ENCODE measurements at places on chromosomes 2 and 18.

GRCh38 chr2:101698014-101698843 lies 722 bp downstream of the MAP4K4 start:
- DNase-seq: no peak

- no peak for DNase-seq
These were observed 426.7 kb downstream of the SETBP1 start for GRCh38 chr18:45107425-45107824.

DNA sequence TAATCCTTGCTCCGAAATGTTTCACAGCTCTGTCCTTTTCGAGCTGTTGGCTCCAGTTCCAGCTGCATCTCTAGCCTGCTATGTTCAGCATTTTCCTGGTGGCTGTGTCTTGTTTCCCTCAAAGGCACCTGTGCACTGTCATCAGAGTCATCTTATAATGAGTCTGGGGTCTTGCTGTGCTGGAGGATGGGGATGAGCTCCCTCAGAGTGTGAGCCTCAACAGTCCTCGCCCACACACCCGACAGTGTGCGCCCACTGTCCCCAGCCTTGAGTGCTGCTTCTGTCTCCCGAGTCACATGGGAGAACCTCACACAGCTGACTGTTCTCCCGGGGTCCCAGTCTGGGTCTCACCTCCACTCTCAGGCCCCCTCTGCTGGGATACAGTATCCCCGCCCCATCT lies 25.4 kb downstream of the SPP2 start:
- DNase-seq: no peak

GRCh38 chr2:151931756-151932155 lies 103.5 kb upstream of the ARL5A start:
- no peak for DNase-seq

- peak; percentile 55 for DNase-seq
These were observed 48.5 kb upstream of the CAB39 start for GRCh38 chr2:230664128-230664527.

GRCh38 chr2:211093743-211094303 lies 537.4 kb downstream of the CPS1 start:
- DNase-seq: no peak

GRCh38 chr2:152292991-152293390 lies 42.0 kb upstream of the FMNL2 start:
- DNase-seq: no peak

- no peak for DNase-seq
These were observed 1.0 kb upstream of the ZEB2 start for GRCh38 chr2:144520756-144521487.

- DNase-seq: no peak
These were observed 56.3 kb downstream of the EPAS1 start for GRCh38 chr2:46353509-46353908.

DNA sequence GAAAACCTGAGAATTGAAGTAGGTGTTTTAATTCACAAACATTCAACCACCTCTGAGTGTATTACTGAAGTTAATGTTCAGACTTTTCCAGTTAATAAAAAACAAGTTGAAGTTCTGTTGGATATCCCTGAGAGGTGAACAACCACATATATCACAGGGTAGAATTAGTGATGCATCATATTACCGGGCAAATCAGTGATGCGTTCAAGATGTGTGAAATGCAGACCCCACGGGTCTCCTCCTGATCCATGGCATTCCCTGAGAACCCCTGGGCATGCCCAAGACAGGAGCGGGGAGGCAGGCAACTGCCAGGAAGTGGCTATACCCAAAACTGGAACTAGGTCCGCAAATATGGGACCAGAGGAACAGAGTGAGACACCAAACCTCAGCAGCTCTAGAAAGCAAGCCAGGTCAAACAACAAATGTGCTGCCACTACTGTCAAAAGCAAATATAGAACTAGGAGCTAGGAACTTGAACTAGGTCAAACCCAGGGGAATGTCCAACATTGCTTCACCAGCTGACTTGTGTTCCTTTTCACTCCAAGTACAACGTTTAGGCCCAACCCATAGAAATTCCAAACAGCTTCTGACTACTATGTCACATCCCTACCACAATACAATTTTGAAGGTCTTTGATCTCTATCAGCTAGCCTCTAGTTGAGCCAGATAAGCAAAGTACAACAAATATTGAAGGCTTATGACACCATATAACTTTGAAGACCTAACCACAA lies 20.2 kb downstream of the PSTPIP2 start:
- DNase-seq: no peak

DNA sequence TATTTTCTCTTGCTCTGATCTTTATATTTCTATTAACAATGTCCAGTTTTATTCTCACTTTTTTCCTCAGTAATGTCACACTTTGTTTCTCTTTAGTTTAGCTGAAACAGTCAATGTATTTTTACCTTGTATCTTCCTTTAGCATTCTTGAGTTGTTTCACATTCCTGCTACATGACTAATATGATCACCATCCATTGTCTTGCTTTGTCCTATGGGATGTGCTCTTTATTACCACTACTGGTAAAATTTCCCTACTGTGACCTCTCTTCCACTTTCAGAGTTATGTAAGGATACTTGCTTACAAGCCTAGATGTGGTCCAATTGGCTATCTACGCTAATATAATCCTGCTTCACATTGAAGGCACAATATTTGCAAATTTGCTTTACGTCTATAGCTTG lies 457.9 kb downstream of the PIK3C3 start:
- DNase-seq: no peak

DNA sequence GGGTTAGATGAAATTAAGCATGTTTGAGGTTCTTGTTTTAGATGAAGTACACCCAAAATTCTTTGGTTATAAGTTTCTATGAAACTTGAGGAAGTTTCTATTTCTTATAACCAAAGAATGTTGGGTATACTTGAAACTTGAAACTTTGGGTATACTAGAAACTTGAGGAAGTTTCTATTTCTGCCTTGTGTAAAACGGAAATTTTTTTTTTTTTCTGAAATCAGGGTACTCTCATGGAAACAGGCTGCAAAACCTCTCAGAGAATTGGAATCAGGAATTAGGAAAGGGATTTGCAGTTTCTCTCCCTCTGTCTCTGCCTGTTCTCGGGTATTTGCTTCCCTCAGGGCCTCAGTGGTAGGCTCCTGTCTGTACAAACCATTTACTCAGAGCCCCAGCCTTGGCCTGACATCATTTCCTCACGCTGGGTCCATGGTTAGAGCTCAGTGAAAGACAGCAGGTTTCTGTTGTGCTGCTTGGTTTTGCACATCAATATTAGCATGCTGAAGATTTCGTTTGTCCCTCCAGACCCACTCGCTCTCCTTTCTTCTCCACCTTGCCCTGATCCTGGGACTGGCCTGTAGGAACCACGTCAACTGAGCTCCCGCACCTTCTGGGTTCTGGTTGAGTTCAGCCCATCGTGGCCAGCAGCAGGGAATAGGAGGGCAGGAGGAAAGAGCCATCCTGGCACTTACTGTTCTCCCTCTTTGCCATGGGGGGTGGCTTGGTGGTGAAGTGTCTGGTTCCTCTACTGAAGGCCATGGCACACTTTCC lies 106.4 kb downstream of the POLR1A start:
- peak; percentile 51 for DNase-seq

- DNase-seq: no peak
These were observed 46.4 kb downstream of the INSIG2 start for GRCh38 chr2:118134650-118135049.

GRCh38 chr2:127588241-127588640 lies 52.8 kb downstream of the MYO7B start:
- no peak for DNase-seq

GRCh38 chr2:43019536-43020183 lies 206.7 kb downstream of the ZFP36L2 start:
- DNase-seq: no peak

DNA sequence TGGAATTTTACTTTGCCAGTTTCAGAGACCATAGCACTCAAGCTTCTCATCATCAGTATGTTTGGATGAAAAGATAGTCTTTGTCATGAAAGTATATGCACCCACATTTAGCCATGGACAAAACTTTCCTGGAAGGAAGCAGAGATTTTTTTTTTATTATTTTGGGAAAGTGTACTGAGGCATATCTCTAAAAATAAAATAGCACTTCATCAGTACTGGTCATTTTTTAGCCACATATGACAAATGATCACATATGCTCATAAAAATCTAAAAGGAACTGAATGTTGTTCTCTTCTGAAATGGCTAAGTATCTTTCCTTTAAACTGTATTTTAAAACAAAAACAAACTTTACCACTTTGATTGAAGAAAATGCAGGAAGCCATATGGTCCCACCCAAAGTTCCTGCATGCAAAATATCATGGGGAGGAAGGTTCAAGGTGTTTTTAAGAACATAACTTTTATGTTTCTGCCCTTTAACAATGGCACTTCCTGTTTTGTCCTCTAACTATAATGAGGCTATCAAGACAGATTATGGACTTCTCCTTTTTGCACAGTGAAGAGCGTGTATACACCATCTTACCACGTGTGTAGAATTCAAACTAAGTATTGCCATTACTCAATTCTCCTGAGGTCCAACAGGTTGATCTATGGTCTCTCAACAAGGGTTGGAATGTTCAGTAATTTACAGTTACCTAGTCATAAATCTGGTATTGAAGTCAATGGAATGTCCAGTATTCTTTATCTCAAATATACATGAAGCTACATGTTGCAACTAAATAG lies 77.1 kb upstream of the SLC39A10 start:
- no peak for DNase-seq

- DNase-seq: no peak
These were observed 93.7 kb downstream of the DYNAP start for GRCh38 chr18:54684784-54685183.

DNA sequence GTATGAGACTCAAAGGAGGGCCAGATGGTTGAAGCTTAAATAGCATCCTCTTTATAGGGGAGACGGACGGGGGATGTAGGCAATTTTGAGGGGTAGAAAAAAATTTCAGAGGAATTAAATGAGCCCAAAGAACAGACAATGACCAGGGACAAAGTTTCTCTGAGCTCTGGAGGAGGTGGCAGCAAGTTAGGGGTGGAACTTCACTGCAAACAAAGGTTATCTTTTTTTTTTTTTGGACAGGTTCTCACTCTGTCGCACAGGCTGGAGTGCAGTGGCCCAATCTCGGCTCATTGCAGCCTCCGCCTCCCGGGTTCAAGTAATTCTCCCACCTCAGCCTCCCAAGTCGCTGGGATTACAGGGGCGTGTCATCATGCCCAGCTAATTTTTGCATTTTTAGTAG lies 195.6 kb downstream of the PDE11A start:
- no peak for DNase-seq

- no peak for DNase-seq
These were observed 510.1 kb upstream of the SLC39A10 start for GRCh38 chr2:195146761-195147541.

GRCh38 chr2:113861740-113862139 lies 28.1 kb upstream of the ACTR3 start:
- DNase-seq: no peak

- DNase-seq: no peak
These were observed 142.2 kb downstream of the PLCL1 start for GRCh38 chr2:197946562-197946961.

DNA sequence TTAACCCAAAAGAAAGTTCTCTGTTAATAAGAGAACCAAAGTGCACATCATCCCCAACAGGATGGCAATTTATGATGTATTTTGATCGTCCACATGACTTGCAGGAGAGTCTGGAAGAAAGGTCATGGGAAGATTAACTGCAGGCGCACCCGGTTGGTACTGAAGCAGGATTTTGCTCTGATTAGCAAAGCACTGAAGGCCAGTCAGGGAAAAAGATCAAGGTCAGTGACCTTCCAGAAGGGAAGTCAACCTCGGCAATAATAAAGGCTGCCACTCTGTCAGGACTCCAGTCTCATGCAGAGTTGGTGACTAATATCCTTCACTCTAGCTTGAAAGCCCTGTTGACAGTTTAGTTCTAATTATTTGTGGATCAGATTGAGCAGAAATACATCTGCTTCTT lies 432.7 kb upstream of the RAB12 start:
- DNase-seq: no peak

GRCh38 chr18:41128126-41128525 lies 826.9 kb upstream of the PIK3C3 start:
- DNase-seq: no peak

GRCh38 chr2:40488927-40489677 lies 37.2 kb upstream of the SLC8A1 start:
- no peak for DNase-seq

Data from activated CD4-positive, alpha-beta T cell treated with anti-CD3 and anti-CD28 coated beads, Interleukin-2, amount 50 U/mL, for 48 hours (primary cell).